Stimulated activated CD8-positive, alpha-beta memory T cell treated with anti-CD3 and anti-CD28 coated beads, Interleukin-15, amount 100 ng/mL, for 24 hours (primary cell): ENCODE measurements at places on chromosomes 4 and X.

DNA sequence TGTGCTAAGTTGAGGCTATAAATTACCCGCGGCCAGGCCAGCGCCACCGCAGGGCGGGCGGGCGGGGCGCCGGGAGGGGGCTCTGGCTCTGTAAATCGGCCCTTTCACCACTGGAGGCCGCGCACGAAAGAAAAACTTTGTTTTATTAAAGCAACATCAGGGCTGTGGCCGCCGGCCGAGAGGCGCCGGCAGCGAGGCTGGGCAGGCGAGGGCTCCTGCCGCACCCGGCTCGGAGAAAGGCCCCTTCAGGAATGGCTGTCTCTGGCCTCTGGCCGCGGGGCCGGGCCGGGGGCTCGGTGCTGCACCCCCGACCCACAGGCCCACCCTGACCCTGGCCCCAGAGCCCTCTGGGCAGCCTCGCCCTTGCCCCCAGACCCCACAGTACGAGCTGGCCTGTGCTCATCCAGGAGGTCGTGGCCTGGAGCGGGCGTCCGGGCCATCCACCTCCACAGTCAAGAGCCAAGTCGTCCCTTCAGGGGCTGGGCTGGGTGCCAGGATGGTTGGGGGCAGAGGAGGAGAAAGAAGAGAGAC, 29.5 kb upstream of the FGFR3 start:
- no peak for DNase-seq

GRCh38 chr4:60019180-60019579, 1180.9 kb upstream of the ADGRL3 start:
- DNase-seq = no peak

GRCh38 chr4:16360694-16361262, 134.5 kb upstream of the TAPT1 start:
- DNase-seq = no peak

GRCh38 chr4:25608644-25609043, 47.0 kb upstream of the SLC34A2 start:
- no peak for DNase-seq

- DNase-seq = no peak
These were observed 187.8 kb downstream of the FRAS1 start for GRCh38 chr4:78244705-78245485.
